Fibroblast of mammary gland (primary cell): ENCODE measurements at places on chromosomes 3 and 15.
A peak's percentile ranks its signal among the peaks of the same experiment; 100 is the strongest.

DNA sequence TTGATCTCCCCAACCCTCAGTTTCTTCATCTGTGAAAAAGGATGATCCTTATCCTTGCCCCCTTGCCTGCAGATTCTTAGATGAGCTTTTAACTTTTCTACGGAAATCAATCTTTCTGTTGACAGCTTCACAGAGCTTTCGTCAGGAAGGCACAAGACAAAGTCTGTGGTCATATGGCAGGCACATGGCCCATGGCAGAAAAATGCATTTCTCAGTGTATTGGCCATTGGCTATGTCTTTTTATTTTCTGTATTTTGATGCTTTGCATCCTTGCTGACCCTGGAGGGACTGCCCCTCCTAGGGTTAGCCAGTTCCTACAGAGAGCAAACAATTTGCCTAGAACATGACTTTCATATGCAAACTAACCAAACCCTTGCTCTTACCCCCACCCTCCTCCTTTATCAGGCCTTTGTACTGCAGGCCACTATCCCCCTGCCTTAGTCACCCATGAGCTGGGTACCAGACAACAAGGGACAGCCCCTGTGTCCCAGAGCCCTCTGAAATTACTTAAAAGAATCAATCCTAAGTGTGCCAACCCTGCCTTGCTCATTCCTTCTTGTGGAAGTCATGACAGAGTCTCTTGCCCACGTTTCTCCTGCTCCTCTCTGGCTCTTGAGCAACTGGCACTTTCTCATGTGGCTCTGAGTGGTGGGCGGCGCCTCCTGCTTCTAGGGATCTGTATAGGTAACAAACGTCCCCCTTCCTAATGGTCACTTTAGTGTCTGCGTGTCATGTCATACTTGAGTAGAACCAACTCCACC, 24.1 kb upstream of the NOX5 start:
- DNase-seq, result no peak

DNA sequence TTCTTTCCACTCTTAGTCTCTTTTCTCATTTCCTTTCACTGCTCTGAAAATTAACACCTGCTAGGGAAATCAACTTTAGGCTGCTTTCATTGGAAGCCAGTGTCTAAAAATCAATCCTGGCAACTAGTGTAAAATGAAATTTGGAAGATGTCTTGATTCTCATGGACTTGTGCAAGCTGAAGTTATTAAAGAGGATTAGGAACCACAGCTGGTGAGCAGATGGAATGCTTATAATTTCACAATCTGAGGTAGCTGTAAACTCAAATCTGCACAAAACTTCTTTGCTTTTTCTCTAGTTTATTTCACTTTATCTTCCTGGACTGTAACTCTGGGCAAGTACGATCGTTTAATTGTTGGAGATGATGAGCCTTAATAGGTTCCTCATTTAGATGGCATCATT, 175.6 kb downstream of the GHSR start:
- peak; percentile 74 for DNase-seq

DNA sequence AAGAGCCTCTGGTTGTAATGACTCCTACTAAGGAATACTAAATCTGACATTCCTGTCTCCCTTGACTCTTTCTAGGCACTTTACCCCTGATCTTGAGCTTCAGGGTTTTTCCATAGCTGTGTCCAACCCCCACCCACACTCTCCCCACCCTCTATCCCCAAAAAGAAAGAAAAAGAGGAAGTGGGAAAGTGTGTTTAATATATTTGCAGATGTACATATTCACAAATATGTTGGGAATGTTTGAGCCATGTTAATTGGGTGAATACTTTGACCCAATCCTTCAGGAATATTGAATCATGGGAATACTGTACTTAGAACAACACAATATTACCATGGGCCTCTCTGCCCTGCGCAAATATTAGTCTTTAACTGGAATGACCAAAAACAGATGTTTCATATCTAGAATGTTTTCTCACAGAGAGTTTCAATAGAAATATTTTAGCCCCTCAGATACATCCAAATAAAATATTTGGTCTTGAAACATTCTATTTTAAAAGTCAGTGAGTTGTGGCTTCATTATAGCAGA, 19.8 kb upstream of the PFN2 start:
- DNase-seq, result no peak

DNA sequence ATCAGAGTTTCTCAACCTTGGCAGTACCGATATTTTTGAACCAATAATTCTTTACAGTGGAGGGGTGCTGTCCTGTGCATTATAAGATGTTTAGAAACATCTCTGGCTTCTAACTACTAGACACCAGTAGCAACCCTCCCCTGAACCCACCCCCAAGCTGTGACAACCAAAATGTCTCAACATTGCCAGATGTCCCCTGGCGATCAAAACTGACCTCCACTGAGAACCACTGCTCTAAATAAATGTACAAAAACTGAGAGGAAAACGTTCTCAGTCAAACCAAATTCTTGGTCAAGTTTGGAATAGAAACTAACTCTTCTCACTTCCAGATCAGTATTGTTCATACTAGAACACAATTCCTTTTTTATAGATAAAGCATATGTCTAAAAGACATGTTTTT, 58.5 kb downstream of the GPR160 start:
- DNase-seq, result no peak

- no peak for DNase-seq
Observed at GRCh38 chr3:194485881-194486539, 792 bp downstream of the ATP13A3 start.

DNA sequence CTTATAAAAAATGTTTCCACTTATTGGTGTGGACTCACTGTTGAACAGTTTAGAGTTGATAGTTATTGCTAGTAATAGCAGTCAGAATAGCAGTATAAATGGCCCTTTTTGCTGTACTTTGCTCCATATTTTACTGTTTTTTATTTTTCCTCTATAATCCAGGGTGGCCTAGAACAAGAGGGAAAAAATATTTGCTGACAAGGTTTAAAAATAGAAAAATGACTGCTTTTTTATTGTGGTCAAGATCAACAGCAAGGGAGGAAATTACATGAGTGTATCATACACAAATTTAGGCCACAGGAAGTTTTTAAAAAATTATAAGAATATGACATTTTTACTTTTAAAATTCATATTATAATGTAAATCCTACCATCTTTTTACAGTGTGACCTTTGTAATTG, 269.1 kb downstream of the WDR72 start:
- DNase-seq, result no peak

GRCh38 chr15:29978411-29979382, 104.1 kb upstream of the GOLGA8J start:
- DNase-seq, result peak; percentile 25
